ENCODE measurements at places on chromosomes 4 and X.

DNA sequence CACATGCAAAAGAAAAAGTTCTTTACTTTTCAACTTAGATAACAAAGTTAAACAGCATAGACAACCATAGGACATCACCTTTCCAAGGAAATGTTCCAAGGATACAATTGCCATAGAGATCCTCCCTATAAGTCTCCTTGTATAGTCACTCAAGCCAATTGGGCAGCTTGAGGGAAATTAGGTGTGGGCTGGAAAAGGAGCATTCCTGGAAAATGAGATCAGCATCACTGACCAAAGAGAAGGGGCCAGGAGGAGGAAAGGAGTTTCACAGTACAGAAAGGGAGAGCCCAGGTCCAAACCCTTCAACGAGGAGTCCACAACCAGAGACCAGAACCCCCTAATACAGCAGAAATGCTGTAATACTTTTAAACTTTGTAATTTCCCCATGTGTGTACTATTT, 91.5 kb upstream of the PPARGC1A start:
- DNase-seq: no peak

DNA sequence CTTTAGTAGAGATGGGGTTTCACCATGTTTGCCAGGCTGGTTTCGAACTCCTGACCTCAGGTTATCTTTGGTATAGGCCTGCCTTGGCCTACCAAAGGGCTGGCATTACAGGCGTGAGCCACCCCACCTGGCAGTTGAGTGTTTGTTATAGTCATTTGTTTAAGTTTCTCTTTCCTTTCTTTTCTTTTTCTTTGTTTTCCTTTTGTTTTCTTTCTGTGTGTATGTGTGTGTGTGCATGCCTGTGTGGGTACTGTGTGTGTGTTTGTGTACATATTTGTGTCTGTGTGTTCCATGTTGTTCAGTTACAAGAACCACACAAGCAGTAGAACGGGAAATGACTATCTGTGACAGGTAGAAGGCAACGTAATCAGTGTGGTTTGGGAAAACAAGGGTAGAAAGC, 624.9 kb downstream of the FSTL5 start:
- DNase-seq: no peak

GRCh38 chr4:8727546-8728510, 135.3 kb downstream of the CPZ start:
- DNase-seq: no peak

- DNase-seq: peak; percentile 7
Observed at GRCh38 chr4:127632420-127633403, at the start of gene INTU. Gene INTU (plus strand): TSS chr4:127632957. CDS start chr4:127633035, 78 bp downstream.

DNA sequence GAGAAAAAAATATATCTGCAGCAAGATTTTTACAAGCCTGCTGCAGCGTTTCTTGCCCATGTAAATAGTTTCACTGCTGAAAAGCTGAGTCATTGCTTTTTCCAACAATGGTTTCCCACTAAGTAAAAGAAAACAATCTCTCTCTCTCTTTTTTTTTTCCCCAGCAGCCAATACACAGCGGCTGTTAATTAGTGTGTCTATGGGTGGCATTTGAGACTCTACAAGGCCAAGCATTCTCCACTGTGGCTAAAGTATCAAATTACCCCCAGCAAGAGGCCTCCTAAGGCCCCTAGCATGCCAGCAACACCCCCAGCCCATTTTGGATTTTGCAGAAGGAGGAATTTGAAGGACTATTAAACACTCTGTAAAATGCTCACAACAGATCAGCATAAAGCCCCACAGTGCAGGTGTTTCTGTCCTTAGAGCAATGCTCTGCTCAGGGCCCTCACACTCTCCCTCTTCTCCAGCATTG, 837.4 kb downstream of the TRIML1 start:
- DNase-seq: no peak

DNA sequence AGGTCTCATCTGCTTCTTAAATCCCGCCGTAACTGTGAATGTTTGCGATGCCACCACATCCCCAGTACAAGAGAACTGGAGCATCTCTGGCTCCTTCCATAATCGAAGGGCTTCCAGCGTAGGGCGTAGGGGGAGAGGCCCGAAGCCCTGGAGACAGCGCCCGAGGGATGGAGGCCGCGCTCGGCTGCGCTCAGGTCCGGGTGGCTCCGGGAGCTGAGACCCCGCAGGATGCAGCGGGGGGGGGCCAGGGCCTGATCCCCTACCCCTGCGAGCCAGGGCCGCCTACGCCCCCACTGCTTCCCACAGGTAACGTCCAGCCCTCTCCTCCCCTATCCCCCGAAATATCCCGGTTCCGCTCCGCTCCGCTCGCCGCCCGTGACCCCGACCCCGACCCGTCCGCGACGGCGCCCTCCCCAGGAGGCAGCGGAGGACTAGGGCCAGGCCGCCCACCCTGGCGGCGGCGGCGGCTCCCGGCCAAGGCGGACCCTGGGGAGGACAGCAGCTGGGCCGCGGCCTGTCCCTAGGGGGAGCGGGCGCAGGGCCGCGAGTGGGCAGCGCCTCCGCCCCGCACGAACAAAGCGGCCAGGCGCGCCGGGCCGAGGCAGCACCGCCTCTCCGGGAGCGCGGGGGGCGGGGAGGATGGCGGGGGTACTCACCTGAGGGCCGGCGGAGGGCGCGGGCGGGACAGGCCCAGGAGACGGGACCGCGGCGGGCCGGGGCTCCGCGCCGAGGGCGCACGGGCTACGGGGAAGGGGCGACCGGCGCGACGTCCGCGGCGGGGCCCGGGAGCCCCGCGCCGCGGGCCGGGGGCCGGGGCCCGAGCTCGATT, 723 bp downstream of the WDFY3 start:
- no peak for DNase-seq

GRCh38 chr4:70515367-70516250, 2.8 kb upstream of the AMTN start:
- DNase-seq: no peak

DNA sequence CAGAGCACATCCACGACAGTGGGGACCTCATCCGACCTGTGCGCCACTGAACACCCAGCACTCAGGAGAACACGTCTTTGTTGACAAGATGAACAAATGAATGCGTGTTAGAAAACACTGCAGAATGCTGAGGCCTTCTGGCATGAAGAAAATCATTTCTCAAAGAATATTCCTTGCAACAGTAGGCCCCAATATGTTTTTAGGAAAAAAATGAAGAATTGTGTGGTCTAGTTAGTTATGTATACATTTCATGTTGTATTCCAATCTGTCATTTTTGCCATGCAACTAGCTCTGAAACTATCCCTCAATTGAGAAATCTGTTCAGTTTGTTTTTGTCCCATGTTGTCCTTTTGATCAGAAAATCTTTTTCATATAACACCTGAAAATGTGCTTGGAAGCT, 77.4 kb upstream of the MAD2L1 start:
- no peak for DNase-seq

DNA sequence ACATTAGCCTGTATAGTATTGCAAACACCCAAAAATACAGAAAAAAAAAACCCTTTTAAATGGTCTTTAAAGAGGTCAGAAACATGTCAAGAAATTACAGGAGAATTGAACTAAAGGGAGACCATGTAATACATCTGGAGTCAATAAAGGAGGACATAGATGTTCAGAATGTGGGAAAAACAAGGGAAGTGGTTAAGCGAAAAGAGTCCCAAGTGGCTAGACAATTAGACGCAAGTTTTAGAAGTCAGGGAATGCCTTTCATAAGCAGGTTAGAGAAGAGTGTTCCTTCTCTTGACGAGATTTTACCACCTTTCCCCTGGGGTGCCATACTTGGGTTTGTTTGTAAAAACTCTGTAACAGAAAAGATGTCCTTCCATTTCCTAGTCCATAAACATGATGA, 7.8 kb downstream of the LNX1 start:
- DNase-seq: no peak

DNA sequence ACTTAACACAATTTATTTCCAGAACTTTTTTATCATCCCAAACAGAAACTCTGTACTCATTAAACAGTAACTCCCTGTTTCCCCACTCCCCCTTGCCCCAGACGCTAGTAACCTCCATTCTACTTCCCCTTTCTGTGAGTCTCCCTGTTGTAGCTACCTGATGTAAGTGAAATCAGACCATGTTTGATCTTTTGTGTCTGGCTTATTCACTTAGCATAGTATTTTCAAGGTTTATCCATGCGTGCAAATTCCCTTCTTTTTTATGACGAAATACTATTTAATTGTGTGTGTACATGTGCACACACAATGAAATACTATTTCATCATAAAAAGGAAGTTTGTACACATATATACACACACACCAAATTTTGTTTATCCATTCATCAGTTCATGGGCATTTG, 5.2 kb downstream of the PKD2 start:
- DNase-seq: no peak

- no peak for DNase-seq
Observed at GRCh38 chr4:83885256-83886182, 349.6 kb downstream of the GPAT3 start.

- no peak for DNase-seq
Observed at GRCh38 chrX:139026811-139027210, 315.3 kb upstream of the FGF13 start.

GRCh38 chr4:47526281-47526680, 41.2 kb downstream of the ATP10D start:
- DNase-seq: no peak

DNA sequence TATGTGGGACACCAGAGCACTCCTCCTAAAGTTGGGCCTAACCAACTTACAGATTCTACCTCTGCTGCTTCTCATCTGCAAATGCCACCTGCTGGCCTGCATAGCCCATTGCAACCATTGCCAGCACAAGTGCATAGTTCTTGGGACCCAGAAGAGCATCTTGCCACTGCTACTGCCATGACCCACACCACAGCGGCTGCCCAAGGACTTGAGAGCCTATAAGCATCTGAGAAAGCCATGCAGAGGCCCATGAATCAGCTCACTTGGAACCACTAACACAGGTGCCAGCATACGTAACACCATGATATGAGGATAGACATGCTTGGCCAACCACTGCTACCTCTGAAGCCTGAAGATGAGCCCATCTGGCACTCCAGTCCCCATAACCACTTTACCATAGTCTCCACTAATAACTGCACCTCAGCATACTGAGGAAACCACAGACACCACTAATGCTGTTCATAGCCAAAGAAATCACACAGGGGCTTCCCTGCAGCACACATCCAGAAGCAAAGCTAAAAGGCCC, 258.1 kb upstream of the AGTR2 start:
- no peak for DNase-seq

DNA sequence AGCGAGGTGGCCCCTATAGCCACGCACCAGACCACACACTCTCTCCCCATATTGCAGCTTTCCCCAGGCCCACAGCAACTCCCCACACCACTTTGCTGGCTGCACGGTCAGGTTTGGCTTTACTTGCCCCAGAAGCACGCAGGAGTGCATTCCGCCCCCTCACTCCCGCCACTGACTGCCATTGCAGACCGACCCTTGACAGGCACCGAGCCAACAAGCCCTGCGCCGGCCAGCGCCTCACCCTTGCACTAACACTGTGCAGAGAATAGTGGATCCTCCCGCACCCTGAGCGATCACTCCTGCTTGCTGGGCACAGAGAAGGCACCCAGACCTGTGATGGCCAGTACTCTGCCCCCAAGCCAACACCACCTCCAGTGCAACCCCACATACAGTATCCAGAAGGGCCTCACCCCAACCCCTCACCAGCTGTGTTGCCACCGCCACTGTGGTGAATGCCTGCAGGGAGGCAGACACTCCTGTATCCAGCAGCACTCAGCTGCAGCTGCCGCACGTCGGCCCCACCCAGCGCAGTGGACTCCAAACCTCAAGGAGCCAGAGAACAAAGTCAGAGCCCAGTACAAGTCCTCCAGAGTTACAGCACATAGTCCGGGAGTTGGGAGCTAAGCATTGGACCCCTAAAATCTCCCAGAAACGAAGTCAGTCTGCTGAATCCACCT, 28.6 kb upstream of the DIAPH2 start:
- no peak for DNase-seq

DNA sequence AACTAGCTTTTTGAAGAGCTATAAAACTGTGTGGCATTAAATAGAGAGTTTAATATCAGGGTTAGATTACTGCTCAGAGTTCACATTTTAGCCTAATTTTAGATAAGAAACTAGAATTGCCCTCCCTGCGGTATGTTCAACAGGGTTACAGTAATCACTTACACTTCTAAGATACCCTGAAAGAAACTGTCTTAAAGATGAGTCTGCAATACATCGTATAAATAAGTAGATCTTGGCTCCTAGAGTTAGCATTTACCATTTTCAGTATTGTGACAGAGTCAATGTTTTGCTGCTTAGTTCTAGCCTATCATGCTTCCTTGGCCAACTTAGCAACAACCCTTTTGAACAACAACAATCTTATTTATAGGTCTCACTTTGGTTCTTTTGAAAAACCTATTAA, 217.8 kb upstream of the NDST4 start:
- DNase-seq: no peak

GRCh38 chr4:169119536-169119935, 109.5 kb upstream of the CBR4 start:
- no peak for DNase-seq

GRCh38 chrX:134172588-134173259, 64.3 kb upstream of the CCDC160 start:
- peak; percentile 60 for DNase-seq

- DNase-seq: no peak
Observed at GRCh38 chr4:15659768-15660570, 4.8 kb upstream of the FBXL5 start.

GRCh38 chrX:68345025-68345424, 88.3 kb downstream of the OPHN1 start:
- no peak for DNase-seq

GRCh38 chrX:112863850-112864249, 23.2 kb upstream of the AMOT start:
- no peak for DNase-seq

GRCh38 chrX:72349190-72349589, 43.5 kb upstream of the CITED1 start:
- no peak for DNase-seq

GRCh38 chrX:131271274-131271673, 17.8 kb downstream of the IGSF1 start:
- DNase-seq: no peak

- no peak for DNase-seq
Observed at GRCh38 chrX:10107483-10107882, 49.3 kb upstream of the CLCN4 start.

DNA sequence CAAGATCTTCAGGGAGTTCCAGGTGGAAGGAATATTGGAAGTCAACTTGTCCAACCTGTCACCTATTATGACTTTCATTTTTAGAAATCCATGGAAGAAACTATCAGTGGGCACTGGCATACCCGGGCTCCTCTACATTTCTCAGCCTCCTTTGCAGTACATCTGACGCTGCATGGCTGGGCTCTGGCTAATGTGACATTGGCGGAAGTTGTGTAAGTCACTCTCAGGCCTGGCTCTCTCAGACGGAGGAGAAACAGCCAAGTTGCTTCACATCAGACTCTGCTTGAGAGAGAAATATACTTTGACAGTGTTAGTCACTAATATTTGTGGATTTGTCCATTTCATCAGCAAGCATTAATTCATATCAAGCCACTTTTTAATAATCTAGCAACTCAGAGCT, 4.5 kb downstream of the DCHS2 start:
- DNase-seq: no peak

- no peak for DNase-seq
Observed at GRCh38 chr4:92519727-92520126, 216.0 kb downstream of the GRID2 start.

- DNase-seq: no peak
Observed at GRCh38 chr4:8544741-8545438, 35.3 kb upstream of the GPR78 start.

All from stimulated activated CD4-positive, alpha-beta T cell treated with anti-CD3 and anti-CD28 coated beads, Interleukin-4, amount 100 ng/mL, for 4 hours (primary cell).